ENCODE measurements at places on chromosomes 13 and 19. TPM values are rescaled to one million over a fixed set of nuclear protein-coding genes. Genes with fewer than 3 reads are reported as not detected.

Gene EBI3
- total RNA-seq, result not detected

Gene LRRC25
- total RNA-seq, result 2.9 TPM

Gene F10
- total RNA-seq, result 31.3 TPM

- DNase-seq, result peak; percentile 27
Measured at GRCh38 chr13:65650321-65650720, 1579.8 kb downstream of the PCDH9 start.

- no peak for DNase-seq
Measured at GRCh38 chr13:79060216-79060615, 345.8 kb downstream of the RBM26 start.

DNA sequence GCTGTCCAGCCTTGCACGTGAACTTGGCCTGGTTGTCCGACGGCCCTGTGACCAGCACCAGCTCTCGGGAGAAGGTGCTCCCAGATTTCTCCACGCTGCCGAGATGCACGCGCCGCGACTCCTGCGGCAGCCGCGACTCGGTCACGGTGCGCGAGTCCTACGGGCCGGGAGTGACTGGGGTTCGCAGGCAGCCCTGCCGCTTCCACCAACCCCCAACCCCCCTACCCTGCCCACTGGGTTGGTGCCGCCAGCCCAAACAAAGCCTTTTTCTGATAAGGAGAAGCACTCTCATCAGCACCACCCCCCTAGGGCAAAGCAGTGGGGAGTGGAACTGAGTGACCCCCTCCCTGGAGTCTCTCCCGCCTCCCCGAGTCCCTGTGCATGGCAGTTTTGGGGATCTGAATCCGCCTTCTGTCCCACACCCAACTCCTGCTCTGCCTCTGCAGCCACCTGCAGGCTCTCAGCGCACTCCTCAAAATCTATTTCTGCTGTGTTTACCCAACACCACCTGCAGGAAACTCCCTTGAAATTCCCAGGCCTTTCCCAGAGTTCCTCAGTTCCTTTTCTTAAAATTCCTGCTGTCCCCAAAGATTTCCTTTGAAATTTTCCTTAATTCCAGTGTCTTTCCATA, 6.2 kb downstream of the NPHS1 start:
- DNase-seq, result no peak

DNA sequence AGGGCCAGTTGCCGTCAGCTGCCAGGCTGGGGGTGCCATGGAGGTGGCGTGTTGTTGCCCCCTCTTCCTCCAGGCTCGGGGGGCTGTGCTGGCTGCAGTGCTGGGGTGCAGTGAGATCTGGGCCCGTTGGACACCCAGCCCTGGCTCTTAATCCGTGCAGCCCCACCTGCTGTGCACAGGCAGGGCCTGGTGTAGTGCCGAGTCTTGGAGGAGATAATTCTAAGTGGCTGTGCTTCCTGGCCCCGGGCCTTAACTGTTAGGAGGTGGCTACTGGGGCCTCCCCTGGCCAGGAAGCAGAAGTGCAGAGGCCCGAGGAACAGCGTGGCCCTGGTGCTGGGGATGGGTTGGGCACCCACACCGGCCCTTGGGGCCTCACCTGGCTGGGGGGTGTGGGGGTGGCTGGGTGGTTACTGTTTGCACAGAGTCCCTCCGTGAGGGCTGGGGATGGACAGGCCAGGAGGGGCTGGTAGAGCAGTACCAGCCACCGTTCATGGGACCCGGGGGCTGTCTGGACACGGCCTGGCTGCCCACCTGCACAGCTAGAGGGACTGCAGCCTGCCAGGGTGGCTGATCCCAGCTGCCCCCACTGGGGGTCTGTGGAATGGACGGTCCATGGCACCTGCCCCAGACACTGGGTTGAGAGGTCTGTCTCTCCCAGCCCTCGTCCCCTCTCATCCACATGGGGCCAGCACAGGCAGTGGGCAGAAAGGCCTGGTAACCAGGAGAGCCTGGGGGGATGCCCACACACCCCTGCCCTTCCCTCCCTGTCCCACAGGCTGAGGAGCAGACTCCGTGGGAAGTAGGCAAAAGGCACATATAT, 3.3 kb downstream of the GPX4 start:
- no peak for DNase-seq

Measured in umbilical cord (tissue), 2 donors.